ENCODE measurements at places on chromosomes 6 and 20. TPM values are rescaled to one million over a fixed set of nuclear protein-coding genes. Genes with fewer than 3 reads are reported as not detected.

DNA sequence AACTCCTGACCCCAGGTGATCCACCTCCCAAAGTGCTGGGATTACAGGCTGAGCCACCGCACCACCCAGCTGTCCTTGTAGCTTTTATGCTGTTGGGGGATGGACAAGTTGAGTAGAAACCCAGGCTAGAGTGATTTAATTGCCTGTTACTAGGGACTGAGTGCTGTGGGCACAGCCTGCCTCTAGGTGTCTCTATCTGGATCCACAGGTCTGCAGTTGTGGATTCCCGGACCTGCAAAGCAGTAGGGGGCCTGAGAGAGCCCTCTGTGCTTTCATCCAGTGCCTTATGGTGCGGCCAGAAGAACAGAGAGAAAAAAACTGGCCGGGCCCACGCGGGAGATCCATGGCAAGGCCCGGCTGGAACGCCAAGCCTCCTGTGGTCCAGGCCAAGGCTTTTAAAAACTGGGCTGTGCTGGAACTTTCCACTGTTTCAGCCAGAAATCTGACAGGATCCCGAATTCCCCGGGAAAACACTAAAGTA lies 5.2 kb downstream of the SIRPA start:
- no peak for DNase-seq

DNA sequence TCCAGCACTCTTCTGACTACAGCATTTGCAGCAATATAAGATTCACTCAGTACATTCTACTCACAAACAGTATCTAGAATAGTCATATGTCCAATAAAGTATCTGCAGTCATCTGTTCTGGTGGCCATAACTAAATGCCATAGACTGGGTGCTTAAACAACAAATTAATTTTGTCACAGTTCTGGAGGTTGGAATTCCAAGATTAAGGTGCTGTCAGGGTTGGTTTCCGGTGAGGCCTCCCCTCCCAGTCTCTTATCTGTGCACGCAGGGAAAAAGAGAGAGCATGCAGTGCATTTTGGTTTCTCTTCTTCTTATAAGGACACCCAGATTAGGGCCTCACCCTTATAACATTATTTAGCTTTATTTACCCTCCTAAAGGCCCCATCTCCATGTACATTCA lies 21.3 kb upstream of the NUS1 start:
- DNase-seq = no peak

DNA sequence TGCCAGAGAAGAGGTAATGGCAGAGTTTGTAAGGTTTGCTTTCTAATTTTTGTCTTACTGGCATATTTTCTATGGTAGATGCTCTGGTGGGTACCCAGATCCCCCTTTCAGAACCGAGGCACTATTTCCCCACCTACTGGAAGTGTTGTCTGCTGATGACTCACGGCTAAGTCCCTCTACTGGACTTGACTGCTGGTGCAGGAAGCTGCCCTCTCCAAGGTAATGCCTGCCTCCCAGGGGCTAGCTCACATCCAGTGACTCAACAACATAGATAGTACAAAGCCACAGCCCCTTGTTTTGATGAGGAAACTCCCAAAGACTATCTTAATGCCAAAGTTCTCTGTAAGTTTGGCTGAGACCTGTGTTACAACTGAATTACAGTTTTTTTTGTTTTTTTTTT lies 285.4 kb upstream of the FLRT3 start:
- no peak for DNase-seq

DNA sequence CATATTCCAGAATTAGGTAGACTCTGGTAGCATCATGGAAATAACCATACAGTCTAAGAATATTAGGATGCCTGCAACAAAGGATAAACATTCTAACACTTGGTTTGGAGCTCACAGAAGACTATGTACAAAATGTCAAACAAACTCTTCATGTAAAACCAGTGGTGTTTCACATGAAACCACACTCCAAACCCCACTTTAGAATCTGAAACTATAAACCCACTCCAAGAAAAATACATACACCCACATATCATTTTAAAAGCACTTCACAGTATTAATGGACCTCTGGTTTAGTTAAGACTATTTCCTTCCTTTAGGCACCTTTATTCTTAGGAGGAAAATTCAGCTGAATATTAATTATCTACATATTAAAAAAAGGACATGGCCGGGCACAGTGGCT lies 10.5 kb downstream of the AURKA start:
- DNase-seq = no peak

- DNase-seq = no peak
Measured at GRCh38 chr6:110625883-110626282, 149.5 kb upstream of the SLC22A16 start.

DNA sequence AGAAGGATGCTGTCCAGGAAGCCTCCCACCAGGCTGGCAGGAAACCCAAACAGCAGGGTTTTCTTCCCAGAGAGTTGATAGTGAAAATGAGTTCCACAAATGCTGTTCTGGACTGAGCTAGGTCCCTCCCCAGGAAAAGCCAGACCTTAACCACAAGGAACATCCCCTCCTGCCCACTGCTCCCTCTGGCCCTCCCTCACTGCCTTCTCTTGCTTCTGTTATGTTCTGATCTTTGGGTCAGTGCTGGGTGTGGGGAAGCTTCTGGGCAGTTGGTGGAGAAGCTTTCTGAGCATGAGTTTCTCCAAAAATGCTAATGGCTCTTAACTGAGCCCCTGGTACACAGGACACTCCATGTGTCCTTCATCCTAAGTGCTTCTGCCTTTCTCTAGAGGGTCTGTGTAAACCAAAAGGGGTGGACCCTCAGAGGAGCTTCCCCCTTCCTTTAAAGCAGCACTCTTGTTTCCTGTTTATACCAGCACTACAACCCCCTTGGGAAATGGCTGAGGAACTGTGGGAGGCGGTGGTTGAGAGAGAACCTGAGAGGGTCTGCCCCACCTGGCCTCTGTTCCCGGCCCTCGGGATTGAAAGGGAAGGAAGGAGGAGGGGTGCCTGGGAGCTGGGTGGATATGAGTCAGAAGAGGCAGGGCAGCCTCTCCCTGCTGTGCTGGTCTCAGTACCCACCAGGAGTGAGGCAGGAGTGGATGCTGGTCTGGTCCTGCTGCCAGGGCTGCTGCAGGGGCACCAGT lies 42.0 kb downstream of the CDS2 start:
- no peak for DNase-seq

DNA sequence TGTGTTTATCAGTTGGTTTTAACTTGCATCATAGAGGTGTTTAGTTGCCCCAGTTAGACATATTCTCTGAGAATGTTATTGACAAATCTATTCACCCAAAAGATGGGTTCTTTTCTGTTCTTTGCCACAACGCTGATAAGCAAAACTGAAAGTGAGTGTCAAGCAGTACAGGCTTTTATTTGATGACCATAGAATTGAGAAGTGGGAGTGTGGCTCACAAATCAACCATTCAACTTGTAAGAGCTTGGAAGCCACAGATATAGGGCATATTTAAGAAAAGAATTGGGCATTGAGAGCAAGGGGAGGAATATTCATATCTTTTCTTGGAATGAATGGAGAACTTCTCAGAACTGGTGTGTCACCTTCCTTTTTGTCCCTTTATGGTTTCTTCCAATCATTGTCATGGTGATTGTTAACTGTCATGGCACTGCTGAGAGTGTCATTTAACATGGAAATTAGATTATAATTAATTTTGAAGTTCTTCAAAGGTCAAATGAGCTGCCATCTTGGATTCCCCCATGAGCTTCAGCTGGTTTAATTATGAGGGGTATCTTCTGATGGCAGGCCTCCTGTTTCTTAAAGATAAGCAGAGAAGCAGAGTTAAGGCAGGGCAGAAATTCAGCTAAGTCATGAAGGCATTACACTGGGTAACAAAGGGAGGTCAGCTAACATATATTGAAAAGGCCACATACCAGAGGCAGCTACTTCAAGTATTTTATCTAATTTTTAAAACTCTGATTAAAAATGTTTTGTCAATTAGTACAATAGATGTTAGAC lies 254.0 kb upstream of the HTR1E start:
- no peak for DNase-seq

GRCh38 chr6:169172456-169172855 lies 81.2 kb downstream of the THBS2 start:
- DNase-seq = no peak

- DNase-seq = no peak
Measured at GRCh38 chr20:5141615-5142014, 14.8 kb downstream of the CDS2 start.

GRCh38 chr6:121695329-121695728 lies 259.9 kb downstream of the GJA1 start:
- DNase-seq = no peak

DNA sequence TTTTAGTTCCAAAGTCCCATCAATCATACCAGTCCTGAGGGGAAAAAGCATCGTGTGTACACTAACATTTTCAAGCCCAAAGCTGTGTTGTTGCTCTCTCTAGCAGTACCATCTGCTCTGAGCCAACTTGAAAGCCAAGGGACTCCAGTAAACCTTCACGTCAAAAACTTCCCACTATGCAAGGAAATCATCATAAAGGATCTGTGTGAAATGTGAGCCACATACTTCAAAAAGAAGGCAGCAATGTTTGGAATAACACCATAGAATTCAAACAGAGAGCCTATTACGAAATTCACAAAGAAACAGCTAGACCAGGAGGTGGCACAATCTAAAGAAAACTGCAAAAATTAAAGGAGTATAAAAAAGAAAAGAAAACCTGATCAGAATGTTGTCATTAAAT lies 399.8 kb upstream of the EPHA7 start:
- no peak for DNase-seq

DNA sequence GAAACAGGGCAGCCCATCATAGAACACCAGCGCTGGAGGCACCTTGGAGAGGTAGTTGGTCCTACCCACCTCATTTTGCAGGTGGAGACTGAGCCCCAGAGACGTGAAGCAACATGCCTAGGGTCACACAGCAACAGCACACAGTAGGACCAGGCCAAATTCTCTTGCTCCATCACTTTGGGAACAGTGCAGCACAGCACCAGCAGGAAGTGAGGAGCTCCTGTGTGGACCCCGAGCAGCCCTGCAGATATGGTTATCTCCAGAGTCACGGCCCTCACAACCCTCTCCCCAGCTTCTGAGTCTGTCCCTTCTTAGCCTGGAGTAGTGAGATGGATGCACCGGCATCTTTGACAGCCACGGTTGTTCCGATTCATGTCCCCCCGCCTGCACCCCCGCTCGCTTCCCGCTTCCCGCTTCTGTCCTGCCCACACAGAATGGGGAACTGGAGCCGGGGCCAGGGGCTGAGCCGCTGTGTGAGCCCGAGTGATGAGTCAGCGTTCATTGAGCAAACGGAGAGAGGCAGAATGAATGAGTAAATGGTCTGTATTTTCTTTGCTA lies 72.6 kb upstream of the DUSP22 start:
- DNase-seq = no peak

- no peak for DNase-seq
Measured at GRCh38 chr20:44370639-44371218, 15.2 kb downstream of the HNF4A start.

DNA sequence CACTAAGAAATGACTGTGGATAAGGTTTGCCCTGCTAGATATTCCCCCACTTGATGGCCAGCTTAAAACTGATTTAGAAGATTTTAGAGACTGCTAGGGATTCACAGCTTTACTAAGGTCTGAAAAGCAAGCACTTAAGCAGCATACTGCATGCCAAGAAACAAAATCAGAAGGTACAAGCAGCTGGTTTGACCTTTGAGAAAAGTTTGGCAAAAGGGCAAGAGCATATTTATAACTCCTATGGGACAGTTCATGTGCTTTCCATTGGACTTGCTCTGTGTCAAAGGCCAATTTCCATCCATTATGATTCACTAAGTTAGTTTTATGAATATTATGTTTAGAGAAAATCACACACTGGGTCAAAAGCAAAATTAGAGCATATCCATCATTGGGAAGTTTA lies 402.8 kb downstream of the PKHD1 start:
- DNase-seq = no peak

DNA sequence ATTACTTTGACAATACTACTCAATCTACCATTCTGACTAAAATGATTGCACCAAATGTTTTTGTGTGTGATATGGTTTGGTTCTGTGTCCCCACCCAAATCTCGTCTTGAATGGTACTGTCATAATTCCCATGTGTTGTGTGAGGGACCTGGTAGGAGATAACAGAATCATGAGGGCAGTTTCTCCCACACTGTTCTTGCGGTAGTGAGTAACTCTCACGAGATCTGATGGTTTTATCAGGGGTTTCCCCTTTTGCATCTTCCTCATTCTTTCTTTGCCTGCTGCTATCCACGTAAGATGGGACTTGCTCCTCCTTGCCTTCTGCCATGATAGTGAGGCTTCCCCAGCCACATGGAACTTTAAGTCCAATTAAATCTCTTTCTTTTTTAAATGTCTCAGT lies 20.8 kb downstream of the SYCP2 start:
- no peak for DNase-seq

GRCh38 chr6:12937971-12938370 lies 221.4 kb downstream of the PHACTR1 start:
- no peak for DNase-seq

GRCh38 chr6:3453413-3454272 lies 3.2 kb downstream of the SLC22A23 start:
- DNase-seq = no peak

- DNase-seq = no peak
Measured at GRCh38 chr6:151096691-151097606, 142.8 kb upstream of the AKAP12 start.

DNA sequence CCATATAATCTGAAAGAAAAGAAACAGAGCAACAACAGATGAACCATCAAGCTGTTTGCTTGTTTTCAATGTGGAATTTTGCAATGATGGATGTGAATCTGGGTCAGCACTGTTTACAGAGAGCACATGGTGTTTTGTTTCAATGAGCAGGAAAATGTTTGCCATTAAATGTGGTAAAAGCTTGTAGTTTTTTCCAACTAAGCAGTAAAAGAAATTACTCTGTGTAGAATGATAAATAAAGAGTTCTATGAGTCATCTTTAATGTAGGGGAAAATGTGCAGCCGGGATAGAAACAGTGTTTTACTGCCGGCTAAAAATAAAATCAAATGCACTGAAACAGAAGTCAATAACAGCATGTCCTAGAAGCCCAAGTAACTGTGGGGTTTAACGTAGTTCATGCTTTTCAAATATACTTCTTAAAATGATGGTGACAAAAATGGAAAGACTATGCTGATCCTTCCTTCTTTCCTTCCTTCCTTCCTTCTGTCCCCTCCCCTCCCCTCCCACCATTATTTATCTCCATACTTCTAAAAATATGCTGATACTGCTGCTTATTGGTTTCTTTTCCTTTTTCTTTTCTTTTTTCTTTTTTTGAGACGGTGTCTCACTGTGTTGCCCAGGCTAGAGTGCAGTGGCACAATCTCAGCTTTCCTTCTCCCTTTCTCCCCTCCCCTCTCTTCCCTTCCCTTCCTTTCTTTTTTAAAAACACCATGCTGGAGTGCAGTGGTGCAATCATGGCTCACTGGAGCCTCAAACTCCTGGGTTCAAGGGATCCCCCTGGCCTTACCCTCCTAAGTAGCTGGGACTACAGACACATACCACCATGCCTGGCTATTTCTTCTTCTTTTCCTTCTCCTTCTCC lies 6.3 kb upstream of the NAA20 start:
- DNase-seq = no peak

SLC24A3 gene
- not detected for total RNA-seq

JAG1 gene
- 0.28 TPM for total RNA-seq

HECA gene
- 78.2 TPM for total RNA-seq

UST gene
- 3.1 TPM for total RNA-seq

RAB44 gene
- total RNA-seq = not detected

SMLR1 gene
- total RNA-seq = not detected

HLA-DQA2 gene
- 0.34 TPM for total RNA-seq

GLYATL3 gene
- not detected for total RNA-seq

SIRPD gene
- total RNA-seq = 0.31 TPM

SCRT2 gene
- not detected for total RNA-seq

RPRD1B gene
- 41.0 TPM for total RNA-seq
